IMR-90 (cell line): ENCODE measurements at places on chromosomes 2 and 18.

DNA sequence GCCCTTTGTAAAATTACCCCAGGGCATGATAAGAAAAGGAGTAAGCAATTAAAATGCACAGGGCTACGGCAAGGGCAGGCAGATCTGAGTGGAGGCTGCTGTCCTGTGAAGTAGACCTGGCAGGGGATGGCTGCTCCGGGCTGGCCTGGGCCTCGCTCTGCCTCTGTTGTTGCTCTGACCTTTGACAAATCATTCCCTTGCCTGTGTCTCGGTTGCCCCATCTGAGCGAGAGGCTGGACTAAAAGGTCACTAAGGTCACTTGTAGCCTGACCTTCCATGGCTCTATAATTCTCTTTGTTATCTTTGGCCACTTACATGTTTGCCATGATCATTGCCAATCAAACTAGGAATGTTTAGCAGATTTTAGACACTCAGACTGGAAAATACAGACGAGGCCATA lies 118.1 kb downstream of the KLHL29 start:
- no peak for DNase-seq

DNA sequence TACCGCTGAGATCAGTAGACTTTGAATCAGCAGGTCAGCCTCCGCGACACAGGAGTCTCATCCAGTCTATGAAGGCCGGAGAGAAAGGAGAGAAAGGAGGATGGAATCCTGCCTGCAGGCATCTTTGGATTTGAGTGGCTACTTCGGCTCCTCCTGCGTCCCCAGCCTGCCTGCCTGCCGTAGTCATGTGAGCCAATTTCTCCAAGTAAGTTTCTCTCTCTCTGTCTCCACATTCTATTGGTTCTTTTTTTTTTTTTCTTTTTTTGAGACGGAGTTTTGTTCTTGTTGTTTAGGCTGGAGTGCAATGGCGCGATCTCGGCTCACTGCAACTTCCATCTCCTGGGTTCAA lies 16.7 kb downstream of the PDCD1 start:
- DNase-seq: no peak

DNA sequence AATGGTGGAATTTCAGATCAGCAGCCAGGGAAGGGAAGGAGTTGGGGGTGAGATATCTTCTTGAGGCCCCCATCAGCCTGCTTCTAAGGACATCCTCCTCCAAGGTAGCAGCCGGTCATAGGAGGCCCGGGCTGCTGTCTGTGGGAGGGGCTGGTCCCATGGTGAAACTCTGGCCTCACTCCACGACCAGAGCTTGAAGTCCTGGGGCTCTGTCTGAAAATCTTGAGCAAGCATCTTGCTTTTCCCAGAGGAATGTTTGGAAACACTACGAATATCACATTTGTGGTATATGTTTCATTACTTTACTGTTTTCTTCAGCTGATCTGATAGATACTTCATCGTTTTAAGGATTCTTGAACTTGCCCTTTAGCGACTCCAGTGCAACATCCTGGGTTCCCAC lies 103.7 kb downstream of the CTAGE1 start:
- peak; percentile 83 for DNase-seq

DNA sequence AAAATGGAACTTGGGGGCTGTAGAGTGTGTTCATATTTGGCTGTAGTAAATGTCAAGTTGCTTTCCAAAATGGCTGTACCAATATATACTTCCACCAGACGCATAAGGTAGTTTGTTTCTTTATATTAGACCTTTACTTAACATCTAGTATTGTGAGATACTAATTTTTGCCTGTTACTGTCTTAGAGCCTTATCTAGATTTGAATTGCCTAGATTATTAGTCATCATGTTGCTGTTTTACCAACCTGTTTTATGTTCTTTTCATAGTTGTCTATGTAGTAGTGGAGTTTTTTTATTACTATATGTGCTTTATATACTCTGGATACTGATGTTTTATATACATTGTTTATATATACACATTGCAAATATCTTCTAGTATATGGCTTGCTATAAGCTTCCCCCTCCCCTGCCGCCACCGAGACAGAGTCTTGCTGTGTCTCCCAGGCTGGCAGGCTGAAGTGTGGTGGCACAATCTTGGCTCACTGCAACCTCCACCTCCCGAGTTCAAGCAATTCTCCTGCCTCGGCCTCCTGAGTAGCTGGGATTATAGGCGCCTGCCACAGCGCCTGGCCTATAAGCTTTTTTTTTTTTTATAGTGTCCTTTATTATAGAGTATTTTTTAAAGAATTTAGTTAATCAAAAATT lies 18.9 kb downstream of the SLC39A10 start:
- DNase-seq: no peak

DNA sequence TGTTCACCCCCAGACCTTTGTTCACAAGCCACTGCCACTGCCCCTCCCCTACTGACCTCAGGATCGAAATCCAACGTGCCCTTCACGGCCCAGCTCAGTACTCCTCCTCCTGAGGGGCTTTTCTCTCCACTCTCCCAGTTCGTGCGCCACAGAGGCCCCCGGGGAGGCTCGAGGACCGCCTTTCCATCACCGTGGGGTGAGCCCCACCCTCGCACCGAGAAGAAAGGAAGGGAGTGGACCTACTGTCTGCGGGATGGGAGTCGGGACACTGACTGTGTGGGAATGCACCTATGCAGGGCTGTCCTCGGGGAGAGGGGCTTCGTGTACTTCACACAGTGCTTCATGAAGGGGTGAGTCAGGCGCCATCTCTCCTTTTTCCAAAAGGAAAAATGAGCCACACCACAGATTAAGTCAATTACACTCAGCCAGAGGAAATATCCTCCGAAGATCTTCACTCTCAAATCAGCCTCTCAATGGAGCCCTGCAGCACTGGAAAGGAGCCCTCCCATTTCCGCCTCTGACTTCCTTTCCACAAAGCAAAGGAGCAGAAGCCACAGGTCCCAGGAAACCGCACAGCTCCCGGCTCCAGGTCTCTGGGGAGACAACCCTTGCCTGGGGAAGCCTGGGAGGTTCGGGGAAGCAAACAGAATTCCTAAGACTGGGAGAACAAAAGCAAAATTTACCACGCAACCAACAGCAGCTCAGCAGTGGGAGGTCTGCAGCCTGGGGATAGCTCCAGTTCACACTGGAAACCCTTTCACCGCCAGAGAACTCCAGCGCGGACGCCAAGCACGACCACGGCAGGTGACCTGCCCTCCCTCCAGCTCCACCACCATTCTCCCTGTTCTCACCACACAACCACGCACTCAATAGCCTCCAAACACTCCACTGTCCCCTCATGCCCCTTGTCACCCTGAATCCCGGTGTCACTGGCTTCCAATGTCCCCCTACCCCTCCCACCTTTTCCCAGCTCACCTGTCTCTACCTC lies 21.6 kb downstream of the ADCY3 start:
- no peak for DNase-seq

GRCh38 chr2:238383743-238384380 lies 42.9 kb upstream of the ASB1 start:
- DNase-seq: no peak

DNA sequence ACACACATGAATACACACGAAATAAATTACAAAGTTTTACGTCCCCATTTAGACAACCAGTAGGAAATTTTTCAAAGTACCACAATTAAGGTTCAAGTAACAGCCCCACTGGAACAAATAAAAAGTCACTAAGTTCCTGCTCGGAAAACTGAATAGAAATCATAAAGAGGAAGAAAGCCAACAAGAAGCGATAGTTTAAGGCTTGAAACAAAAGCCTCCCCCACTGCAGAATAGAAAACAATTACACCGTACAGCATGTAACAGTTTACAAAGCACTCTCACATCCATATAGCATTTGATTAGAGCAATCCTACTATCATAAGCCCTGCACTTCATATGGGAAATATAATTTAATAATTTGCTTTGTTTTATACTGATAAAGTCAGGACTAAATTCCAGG lies 15.5 kb downstream of the KLF7 start:
- DNase-seq: no peak

DNA sequence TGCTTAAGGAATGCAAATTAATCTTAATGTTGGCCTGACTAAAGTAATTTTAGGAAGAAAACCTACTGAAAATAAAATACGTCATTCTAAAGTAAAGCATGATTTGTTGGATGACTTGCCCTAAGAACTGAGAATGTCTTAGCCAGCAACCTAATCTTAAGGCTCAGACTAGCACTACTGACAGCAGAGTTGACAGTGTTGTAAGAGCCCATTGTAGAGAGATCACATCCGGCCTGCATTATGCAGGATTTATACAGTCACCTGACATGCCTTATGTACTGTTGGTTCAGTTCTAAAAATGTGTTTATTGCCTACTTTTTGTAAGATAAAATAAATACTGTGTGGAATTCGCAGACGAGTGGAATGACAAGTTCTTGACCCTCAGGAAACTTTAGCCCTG lies 82.3 kb downstream of the TMEM185B start:
- DNase-seq: no peak
